Putamen (tissue), 1 donor: ENCODE measurements at places on chromosomes 2 and 18.

DNA sequence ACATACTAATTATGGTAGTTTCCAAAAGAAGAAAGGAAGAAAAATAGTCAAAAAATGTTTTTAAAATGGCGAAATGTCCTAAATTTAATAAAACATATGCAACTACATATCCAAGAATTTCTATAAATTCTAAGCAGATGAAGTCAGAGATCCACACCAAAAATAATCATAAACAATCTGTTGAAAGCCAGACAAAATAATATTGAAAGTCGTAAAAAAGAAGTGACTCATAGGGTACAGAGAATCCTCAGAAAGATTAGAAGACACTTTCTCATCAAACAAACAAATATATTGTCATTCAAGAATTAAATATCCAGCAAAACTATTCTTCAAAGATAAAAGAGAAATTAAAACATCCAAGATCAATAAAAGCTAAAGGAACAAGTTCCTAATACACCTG is 281.4 kb upstream of the ZNF804A start:
- DNase-seq, result no peak

DNA sequence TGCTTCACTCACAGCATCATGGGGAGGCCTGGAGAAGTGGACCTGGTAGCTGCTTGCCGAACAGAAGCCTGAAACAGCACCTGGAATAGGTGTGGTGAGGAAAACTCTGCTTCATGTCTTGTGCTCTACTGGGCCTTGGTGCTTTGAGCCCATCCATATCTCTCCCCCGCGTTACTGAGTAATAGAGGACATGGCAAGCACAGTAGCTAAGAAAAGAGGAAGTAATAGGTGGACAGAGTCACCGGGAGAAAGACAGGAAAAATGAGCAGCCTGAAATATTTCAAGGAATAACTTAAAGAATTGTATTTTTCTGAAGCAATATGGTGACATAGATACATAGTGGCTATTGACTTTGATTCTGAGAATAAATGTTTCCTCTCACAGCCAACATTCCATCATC is 14.0 kb upstream of the HNMT start:
- no peak for DNase-seq

- no peak for DNase-seq
Observed at GRCh38 chr2:231621051-231621879, 28.6 kb downstream of the TEX44 start.

DNA sequence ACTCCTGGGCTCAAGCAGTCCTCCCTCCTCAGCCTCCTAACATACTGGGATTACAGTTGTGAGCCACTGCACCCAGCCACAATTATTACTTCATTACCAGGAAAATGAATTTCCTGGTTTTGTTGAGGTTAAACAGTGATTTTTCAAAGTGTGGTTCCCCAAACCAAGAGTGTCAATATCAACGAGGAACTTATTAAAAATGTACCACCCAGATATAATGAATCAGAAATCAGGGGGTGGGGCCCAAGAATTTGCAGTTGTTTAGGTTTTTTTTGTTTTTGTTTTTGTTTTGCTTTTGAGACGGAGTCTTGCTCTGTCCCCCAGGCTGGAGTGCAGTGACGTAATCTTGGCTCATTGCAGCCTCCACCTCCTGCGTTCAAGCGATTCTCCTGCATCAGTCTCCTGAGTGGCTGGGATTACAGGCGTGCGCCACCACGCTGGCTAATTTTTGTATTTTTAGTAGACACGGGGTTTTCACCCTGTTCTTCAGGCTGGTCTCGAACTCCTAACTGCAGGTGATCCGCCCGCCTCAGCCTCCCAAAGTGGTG is 94.1 kb downstream of the WDSUB1 start:
- no peak for DNase-seq

- DNase-seq, result peak; percentile 3
Observed at GRCh38 chr2:217402761-217403383, 543.0 kb upstream of the TNP1 start.

- DNase-seq, result no peak
Observed at GRCh38 chr2:25072606-25073005, 30.7 kb downstream of the EFR3B start.

GRCh38 chr2:182713601-182714000 is 2.5 kb upstream of the DNAJC10 start:
- peak; percentile 30 for DNase-seq

GRCh38 chr18:27712066-27712465 is 464.9 kb downstream of the CDH2 start:
- no peak for DNase-seq

DNA sequence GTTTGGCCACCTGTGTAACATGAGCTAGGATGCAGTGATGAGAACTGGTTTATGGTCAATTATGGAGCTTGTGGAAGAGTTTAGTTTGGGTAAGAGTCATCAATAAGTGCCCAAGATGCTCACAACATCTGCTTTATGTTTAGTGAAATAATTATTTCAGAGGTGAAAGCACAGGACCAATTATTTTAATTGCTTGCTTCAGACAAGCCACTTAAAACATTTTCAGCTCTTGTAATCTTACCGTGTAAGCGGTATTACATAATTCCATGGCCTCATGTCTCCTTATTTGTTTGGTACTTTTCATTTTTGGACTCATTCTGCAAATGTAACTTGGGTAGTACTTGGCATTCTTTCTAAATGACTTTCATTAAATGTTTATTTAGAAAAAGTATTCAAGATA is 5.4 kb downstream of the B3GNT2 start:
- DNase-seq, result no peak
